Tibial nerve (tissue), 4 donors: ENCODE measurements at places on chromosomes 6 and 20. TPM values are rescaled to one million over a fixed set of nuclear protein-coding genes. Genes with fewer than 3 reads are reported as not detected.
A peak's percentile ranks its signal among the peaks of the same experiment; 100 is the strongest.

- DNase-seq: no peak
Observed at GRCh38 chr6:157203312-157203744, 120.0 kb downstream of the TMEM242 start.

- DNase-seq: no peak
Observed at GRCh38 chr6:155284775-155285174, 21.0 kb downstream of the CLDN20 start.

DNA sequence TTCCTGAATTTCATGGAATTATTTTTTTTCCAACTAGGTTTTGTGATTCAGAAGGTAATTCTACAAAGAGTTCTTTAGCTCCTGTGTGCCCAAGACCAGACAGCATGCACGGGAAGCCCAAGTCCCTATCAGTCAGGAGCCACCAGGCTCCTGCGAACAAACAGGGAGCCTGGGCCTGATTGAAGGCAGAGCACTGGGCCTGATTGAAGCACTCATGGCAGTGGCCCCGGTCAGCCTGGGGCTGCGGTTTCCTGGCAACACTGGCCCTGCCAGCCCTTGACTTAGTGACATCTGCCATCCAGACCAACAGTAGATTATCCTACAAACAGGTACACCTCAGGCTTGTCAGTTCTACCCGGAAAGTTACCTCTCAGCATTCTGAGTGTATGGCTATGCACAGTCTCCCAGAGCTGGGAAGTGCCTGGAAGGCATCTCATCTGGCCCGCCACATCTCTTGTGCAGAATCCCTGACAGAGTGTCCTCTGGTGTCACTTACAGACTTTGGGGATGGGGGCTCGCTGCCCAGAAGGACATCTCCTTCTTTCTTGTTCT, 133.8 kb downstream of the VEGFA start:
- DNase-seq: no peak

DNA sequence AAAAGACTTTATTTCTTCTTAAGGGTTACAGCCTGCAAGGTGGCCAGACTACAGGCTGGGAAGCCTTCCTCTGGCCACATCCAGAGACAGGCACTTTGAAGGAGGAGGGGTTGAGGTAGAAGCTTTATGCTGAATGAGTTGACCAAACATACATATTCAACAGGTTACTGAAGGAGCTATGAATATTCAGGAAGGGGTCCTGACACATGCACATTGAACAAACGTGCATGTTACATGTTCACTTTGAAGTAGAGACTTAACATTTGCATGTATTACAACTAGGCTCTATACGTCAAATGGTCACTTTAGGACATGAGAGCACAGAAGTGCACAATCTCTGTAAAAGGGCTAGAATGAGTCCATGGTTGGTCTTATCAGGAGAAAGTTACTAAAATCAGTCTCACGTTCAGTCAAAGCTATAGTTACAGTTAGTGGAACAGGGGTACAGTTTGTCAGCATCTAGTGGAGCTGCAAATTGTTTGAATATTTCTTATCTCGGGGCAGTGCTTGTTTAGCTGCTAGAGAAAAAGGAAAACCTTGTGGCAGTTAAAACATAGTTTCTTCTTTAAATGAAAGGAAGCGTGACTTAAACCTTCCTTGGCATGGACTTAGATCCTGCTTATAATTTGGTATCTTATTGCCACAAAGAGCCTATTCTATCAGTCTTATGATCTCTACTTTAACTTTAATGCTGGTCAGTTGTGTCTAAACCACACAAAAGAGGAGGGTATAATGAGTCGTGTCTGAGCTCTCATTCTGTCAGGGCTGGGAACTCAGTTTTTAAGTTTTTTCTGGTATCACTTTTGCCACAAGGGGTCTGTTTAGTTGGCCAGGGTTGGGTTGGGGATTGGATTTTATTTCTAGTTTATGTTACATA, 4.6 kb upstream of the ZSCAN9 start:
- no peak for DNase-seq

DNA sequence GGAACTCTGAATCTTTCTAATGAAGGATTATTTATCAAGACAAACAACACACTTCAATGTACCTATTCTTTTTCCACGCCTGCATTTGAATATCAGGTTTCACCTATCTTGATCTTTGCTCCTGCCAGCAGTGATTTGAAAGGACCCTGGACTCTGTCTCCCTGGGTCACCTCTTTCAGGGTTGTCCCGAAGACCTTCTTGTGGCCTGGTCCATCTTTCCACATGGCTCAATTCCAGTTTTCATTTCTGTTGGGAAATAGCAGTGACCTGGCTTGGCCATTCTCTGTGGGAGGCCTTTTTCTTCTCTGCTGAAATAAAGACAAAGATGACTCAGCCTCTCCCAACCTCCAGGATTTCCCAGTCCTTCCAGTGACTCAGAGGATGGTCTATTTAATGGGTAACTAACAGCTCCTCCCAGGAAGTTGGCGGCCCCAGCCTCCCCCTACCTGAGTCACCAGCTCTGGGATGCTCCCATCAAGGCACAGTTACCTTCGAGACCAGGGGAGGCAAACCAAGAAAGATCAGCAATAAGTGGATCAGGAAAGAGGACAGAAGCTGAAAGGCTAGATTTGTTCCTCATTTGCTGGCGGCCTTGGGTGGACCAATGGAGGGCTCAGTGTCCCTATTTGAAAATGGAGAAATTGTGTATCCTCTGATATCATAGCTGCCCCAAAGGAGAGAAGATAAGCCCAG, 120.2 kb upstream of the RNF24 start:
- no peak for DNase-seq

GRCh38 chr20:38270869-38271605, 10.5 kb upstream of the KIAA1755 start:
- DNase-seq: peak; percentile 66

- no peak for DNase-seq
Observed at GRCh38 chr6:105900125-105900937, 185.8 kb upstream of the PRDM1 start.

GRCh38 chr6:54085047-54085446, 26.2 kb upstream of the MLIP start:
- DNase-seq: no peak

DNA sequence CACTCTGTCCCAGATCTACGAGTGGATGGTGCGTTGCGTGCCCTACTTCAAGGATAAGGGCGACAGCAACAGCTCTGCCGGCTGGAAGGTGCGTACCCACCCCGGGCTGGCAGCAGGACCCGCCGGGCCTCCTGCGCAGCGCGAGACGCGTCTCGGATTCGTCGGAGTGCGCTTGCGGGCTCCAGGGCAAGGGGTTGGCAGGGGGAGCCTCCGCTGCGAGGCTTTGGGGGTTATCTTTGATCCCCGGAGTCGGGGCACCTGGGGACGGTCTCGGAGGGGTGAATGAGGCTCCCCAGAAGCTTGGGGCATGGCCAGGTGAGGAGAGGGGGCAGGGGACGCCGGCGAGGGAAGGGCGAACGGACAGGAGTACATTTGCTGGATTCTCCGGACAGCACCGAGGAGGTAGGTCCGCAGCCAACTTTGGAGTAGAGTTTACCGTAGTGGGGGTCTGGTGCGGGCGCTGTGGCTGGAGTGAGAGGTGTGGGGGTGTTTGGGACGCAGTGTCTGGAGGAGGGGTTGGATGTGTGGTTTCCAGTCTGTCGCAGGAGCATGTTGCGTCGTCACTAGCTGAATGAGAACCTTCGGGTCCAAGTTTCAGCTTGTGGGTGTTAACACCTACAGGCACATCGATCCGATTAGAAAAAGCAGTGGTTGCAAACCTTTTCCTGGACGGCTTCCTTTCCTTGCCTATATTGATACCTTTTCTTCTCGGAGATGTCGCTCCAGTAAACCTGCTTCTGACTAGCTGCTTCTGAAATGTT, 1.2 kb downstream of the FOXO3 start:
- no peak for DNase-seq

- DNase-seq: no peak
Observed at GRCh38 chr6:107488174-107488874, 1.6 kb upstream of the SOBP start.

DNA sequence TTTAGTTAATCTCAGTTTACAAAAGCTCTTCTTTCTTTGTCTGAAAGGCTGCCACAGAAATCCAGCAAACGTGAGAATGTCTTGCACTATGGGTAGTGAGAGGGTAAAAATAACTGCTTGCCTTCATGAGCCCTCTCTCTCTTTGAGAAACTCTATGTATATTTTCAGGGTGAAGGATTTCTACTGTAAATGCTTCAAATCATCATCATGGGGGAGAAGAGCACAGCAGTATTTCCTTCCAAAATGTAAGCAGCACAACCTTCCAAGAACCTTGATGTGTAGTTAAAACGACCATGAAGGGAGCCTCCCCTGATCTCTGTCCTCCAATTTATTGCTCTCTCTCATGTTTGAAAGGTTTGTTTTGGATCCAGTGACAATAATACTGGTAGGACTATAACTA, 141.3 kb upstream of the CENPW start:
- DNase-seq: no peak

GRCh38 chr6:92559003-92559402, 860.4 kb downstream of the EPHA7 start:
- no peak for DNase-seq

DNA sequence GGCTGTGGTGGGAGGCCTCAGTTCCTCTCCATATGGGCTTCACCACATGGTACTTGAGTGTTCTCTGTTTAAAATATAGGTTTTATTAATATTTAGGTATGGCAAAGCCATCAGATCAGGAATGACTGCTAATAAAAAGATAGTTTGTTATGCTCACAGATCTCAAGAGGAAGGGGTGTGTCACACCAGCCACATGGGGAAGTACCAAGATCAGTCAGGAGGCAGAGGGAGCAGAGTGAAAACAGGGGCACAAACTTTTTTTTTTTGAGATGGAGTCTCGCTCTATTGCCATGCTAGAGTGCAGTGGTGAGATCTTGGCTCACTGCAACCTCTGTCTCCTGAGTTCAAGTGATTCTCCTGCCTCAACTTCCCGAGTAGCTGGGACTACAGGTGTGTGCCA, 92.1 kb upstream of the GCM1 start:
- DNase-seq: no peak

- DNase-seq: no peak
Observed at GRCh38 chr6:9984607-9985006, 430.3 kb downstream of the TFAP2A start.

DNA sequence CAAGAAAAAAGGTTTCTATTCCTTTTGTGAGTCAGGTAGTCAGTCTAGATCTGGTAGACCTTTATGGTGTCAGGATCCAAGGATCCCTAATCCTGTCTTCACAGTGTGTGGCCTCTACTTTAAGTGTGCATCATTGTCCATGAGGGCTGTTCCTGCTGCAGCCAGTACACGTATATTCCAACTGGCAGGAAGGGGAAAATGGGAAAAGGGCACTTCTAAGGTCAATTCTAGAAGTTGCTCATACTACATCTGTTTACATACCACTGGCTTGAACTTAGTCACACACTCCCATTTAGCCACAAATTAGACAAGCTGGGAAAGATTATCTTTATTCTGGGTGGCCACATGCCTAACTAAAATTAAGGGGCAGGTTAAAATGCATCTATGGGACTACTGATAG, 9.7 kb upstream of the MMS22L start:
- DNase-seq: no peak

- DNase-seq: no peak
Observed at GRCh38 chr6:117346142-117346930, 79.4 kb downstream of the ROS1 start.

- DNase-seq: no peak
Observed at GRCh38 chr6:117483645-117484016, 1.2 kb downstream of the DCBLD1 start.

DNA sequence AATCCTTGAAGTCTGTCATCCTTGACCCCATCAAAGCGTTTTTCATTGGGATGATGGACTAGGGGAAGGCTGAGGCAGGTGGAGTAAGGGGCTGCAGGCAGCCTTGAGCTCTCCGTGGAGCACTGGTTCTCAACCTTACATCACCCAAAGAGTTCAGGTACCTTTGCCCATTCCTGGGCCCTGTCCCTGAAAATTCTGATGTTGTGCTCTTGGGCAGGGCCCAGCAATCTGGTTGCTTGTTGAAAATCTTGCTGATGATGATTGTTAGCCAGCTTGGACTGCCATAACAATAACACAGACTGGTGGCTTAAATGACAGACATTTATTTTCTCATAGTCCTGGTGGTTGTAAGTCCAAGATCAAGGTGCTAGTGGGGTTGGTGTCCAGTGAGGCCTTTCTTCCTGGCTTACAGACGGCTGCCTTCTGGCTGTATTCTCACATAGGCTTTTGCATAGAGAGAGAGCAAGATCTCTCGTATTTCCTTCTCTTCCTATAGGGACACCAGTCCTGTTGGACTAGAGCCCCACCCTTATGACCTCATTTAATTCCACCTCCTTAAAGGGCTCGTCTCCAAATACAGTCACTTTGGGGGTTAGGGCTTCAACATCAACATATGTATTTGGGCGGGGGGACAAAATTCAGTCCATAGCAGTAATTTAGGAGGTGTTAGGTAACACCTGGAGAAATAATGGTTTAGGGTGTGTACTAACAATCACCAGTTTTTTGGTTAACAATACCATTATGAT, 104.9 kb downstream of the PLEKHG1 start:
- no peak for DNase-seq

DNA sequence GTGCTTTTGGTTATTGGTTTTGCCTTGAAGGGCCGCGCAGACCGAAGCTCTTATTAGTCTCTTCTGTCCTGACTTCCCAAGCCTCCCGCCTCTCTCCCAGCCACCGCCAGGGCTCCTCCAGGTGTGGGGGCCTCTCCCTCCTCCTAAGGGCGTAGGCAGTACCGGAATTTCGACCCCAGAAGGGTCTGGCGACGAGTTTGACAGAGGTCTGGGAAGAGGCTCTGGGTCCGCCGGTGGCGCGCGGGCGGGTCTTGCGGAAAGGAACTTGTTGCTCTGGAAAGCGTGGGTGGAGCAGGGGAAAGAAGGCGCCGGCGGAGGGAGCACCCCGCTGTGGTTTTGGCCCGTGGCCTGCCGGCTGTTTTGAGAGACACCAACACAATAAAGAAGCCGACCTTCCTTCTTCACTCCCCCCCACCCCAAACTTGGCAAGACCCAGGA, 1.8 kb downstream of the PCSK2 start:
- DNase-seq: no peak

DNA sequence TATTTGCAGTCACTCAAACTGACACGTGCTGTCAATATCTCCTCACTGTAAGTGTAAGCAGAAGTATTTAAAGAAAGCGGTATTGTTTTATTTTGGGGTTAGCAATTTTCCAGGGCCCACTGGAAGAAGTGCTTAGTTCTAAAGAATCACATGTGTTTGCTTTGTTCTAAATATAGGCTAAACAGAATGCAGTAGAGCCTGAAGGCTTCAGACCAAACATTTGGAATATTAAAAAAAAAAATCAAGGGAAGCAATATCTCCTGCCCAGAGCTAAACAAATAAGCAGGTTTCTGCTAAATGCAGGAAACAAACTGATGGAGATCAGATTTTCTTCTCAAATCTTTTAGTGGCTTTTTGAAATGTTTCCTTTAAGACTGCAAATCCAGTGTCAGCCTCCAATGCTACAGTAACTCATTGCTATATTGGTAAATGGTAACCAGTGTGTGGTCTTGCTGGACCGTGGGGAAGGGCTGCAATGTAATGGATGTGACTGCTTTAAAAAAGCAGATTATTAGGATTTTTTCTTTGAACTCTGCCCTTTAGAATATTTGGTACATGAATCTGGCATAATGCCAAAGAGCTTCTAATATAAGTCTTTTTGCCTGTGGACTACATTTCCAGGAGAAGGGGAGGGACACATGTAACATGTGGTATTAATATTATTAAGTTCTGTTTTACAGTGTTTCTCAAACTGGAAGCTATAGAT, 317.1 kb upstream of the FERMT1 start:
- DNase-seq: no peak

CALHM5 gene
- total RNA-seq: 5.7 TPM

HFE gene
- total RNA-seq: 7.4 TPM

FAM83C gene
- total RNA-seq: not detected

TMEM74B gene
- 12.4 TPM for total RNA-seq

HLA-DRB5 gene
- total RNA-seq: not detected
